ENCODE measurements at places on chromosomes 3 and 15.

DNA sequence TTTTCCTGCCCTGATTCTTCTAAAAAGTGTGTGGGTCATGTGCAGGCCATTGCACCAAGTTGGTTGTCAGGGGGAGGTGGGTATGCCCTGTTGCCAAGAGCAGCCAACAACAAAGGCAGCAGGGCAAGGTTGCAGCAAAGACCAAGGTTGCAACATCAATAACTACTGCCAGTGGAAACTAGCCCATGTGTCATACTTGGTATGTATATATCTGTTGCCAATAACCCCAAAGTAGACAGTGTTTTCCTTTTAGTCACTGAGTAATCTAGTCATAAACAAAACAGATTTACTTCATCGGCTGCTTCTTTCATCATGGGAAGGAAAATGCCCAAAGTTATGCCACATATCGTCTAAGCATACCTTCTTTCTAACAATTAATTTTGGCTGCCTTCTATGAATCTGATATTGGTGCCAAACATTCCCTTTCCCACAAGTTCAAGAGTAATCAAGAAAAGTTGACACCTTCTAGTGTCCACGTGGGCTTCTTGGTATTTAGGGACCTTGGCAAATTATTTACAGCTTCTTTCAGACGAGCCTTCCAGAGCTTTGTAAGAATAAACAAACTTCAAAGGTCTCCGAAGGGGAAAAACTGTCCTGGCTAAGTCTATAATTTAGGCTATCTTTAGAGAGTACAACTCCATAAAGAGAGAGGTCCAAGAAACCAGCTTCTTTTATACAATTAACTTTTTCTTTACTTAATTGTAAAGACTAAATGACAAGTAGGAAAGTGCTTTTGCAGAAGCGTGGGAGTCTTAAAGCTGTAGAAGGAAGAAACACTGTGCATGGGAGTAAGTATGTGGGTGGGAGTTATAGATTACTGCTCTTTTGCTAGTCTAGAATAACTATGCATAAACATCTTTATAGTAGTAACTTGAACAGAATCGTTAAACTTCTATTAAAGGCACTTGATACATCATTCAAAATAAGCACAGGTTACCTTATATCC lies 10.0 kb upstream of the MBNL1 start:
- DNase-seq: peak; percentile 94

- no peak for DNase-seq
These were observed 37.9 kb downstream of the UQCC5 start for GRCh38 chr3:52574056-52574965.

DNA sequence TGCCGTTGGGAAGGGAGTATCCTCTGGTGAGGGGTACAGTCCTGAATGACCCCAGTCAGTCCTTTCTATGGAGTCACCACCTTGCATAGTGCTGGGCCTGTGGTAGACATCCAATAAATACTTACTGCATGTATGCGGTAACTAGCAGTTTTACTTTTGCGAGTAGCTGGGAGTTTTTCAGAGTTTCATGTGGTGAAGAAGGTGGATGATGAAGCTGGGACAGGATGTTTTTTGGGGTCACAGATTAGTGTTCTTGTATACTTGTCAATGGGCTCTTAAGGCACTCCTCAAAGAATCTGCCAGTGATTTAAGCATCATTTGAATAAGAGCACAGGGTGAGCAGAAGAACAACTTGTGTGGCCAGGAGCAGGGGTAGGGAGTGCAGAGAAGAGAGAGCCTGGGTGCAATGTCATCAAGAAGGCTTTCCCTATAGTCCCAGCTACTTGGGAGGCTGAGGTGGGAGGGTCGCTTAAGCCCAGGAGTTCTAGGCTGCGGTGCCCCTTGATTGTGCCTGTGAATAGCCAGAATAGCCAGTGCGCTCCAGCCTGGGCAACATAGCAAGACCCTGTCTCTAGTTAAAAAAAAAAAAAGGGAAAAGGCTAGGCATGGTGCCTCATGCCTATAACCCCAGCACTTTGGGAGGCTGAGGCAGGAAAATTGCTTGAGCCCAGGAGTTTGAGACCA lies 22.1 kb downstream of the PPCDC start:
- no peak for DNase-seq

GRCh38 chr3:83496462-83496861 lies 1462.3 kb upstream of the CADM2 start:
- no peak for DNase-seq

GRCh38 chr3:61626484-61626883 lies 65.1 kb downstream of the PTPRG start:
- no peak for DNase-seq

- no peak for DNase-seq
These were observed 8.9 kb downstream of the OXTR start for GRCh38 chr3:8760506-8760905.

DNA sequence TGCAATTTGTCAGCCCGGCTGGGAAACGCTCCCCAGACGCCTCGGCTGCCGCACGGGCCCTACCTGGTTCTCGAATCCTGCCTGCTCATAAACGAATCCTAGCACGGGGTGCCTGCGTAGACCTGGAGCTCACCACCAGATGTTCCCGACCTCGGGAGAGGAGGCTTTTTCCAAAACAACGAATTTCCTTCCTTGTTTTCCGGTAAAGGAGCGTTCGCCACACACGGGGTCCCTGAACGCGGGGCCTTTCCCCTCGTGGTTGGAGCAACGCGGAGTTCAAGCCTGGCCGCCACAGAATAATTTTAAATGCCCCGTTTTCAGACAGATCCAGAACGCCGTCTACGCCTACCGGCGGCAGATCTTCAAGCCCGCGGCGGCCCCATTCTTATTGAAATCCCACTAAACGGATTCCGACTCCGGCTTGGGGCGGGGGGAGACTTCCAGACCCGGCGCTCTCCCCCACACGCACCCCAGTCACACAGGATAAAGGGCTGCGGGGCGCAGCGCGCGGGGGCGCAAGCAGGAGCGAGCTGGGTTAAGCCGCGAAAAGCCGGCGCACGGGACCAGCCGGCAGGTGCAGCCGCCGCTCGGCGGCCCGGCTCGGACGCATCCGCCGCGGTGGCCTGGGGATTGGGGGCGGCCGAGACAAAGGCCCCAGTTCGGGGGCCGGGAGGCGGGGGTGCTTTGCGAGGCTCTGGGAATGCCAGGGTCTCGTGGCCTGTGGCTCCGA lies 895 bp downstream of the GATA2 start:
- DNase-seq: no peak

DNA sequence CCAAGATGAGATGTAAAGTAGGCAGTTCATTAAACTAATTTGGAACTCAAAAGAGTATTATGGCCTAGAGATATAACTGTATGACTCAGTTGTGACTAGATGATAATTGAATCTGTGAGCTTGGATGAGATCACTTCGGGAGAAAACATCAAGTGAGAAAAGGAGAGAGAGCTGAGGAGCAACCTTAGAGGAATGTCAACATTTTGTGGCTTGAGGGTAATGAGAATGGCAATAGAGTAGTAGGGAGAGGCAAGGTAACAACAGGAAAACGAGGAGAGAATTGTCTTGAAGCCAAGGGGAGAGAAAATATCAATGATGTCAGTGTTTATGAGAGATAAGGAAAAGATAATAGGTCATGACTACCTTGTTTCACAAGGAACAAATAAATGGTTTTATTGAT lies 580.2 kb downstream of the NLGN1 start:
- DNase-seq: peak; percentile 75

DNA sequence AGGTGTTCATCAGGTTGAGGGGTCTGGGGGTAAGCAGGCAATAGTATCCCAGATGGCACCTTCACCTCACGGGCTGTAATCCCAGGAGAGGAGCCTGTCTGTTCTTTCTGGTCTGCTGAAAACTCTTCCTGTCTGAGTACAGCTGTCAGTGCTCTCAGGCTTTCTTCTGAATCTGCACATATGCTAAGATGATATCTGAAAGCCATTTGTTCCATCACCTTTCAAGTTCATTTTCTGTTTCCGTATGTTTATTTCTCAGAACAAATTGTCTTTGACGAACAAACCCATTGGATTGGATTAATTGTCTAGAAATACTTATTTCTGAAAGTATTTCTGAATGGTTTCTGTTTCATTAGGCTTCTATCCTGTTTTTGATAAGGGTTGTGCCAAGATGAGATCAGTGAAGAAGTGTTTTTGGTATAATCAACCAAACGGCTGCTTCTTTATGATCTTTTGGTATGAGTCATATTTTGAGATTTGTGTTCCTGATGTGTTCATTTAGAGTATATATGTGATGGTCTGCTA lies 13.3 kb downstream of the ZNF592 start:
- DNase-seq: no peak

DNA sequence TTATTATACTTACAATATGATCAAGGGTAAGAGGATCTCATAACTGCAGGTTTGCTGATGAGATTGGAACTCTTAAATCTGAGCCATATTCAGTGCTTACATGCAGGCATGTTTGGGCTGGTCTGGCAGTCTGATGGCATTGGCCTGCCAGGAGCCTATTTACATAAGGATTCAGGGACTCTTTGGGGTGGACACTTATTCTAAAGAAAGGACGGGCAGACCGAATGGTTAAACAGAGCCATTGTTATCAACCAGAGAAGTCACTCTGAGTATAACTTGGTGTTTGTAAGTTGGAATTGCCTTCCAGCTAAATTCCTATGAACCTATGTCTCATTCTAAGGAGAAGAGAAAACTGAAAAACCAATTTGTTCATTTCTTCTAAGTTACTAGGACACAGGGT lies 932.8 kb downstream of the IGSF11 start:
- DNase-seq: no peak

GRCh38 chr3:170473358-170473757 lies 54.7 kb downstream of the CLDN11 start:
- no peak for DNase-seq

DNA sequence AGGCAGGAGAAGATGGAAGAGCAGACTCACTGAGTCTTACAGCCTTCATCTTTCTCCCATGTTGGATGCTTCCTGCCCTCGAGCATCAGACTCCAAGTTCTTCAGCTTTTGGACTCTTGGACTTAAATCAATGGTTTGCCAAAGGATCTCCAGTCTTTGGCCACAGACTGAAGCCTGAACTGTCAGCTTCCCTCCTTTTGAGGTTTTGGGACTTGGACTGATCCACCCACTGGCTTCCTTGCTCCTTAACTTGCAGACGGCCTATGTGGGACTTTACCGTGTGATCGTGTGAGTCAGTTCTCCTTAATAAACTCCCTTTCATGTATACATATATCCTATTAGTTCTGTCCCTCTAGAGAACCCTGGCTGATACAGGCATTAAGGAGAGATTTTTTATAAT lies 62.4 kb upstream of the TNIK start:
- no peak for DNase-seq

DNA sequence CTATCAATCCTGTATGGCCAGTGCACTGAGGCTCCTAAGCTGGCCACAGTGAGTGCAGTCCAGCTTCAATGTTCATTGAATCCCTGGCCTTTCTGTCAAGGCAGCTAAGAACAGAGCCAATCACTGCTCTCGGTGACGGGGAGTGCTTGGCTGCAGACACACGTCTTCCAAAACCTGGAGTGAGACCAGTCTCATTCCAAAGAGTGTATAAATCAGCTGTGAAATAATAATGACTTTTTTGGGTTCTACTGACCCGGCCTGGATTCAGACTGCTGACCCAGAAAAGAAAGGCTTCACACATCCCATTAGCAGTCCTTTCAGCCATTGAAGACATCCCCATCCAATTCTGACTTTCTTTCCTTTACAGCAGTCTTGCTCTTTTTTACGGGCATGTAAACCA lies 665.5 kb downstream of the GBE1 start:
- DNase-seq: no peak

DNA sequence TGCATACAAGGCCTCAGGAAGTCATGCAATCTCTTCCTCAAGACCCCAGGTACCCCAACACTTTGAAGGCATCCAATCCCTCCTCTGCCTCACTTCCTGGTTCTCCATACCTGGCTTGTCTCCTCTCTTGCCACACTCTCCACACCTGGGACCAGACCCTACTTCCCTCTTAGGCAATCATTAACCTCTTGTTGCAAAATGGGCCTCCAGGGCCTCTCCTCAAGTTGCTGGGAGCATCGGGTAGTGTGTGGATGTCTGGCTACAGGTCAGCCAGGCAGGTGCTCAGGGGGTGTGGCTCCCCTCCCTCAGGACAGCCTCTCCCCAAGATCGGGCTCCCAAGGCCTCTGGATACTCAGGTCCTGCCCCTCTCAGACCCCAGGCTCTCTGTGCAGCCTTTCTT lies 8.6 kb downstream of the PLA2G4E start:
- no peak for DNase-seq

DNA sequence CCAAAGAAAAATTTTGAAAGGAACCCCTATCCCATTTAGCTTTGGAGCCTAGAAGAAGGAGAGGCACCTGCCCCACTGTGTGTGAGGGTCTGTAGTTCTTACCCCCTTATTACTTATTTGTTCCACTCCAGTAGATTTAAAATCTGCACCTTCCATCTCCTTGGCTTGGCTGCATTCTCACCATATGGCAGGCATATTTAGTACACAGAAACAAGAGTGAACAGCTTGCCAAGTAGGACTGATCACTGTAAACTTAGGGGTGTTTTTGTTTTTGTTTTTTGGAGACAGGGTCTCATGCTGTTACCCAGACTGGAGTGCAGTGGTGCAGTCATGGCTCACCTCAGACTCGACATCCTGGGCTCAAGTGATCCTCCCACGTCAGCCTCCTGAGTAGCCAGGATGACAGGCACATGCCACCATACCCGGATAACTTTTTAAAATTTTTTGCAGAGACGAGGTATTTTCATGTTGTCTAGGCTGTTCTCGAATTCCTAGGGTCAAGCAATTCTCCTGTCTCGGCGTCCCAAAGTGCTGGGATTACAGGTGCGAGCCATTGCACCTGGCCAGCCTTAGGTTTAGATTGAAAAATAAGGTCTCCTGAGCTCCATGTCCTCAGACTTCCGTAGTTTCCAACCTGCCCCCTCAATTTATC lies 14.1 kb upstream of the ANXA2 start:
- DNase-seq: no peak

DNA sequence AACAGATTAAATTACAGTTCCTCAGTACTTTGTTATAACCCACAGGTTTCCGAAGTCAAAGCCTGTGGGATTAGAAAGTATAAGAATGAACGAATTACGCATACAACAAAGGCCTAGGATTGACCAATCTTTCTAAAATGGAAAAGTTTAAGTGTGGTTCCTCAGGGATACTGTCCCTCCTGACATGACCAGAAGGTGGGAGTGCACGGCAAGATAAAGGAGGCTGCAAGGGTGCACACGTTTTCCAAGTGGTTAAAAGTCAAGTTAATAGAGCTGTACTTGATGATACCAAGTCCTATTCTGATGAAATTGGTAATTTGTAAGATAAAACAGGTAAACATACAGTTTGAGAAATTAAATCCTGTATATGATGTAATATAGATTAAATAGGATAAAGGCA lies 96.2 kb downstream of the ALDH1A2 start:
- DNase-seq: peak; percentile 21

DNA sequence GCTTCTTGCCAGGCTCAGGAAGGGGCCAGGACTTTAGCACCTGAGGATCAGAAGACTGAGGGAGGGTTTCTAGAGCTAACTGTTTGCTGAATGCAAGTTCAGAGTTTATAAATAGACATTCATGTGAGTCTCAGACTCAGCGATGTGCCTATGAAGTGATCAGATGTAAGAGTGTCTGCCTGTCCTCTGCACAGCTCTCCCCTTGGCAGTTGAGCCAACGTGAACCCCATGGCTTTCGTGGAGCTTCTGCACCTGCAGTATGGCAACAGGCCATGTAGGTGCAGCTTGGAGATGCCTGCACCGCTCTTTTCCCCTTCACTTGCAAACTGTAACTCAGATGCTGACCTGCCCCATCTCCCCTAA lies 141.9 kb downstream of the CHDH start:
- DNase-seq: no peak

Data from EL (cell line).